ENCODE measurements at places on chromosomes 16 and 17.

- no peak for DNase-seq
Measured at GRCh38 chr17:7850701-7851437, 4.0 kb upstream of the TMEM88 start.

DNA sequence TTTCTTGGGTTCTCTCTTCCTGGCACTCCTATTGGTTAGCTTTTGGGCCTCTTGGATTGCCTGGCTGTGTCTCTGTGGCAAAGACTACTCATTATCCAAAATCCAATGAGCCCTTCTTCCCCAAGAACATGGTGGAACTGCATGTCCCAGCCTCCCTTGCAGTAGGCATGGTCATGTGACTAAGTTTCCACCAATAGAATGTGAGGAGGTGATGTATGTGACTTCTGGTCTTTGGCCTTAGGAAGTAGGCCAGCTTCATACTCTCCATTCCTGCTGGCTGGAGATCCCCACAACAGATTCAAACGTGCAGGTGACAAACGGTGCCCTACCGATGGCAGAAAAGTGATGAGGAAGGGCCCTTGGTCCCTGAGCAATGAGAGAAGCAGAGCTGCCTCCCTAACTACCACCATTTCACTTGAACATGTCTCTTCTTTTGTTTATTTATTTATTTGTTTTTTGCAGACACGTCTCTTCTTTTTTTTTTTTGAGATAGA, 17.3 kb upstream of the SPN start:
- no peak for DNase-seq

- DNase-seq = no peak
Measured at GRCh38 chr17:67982686-67983382, 13.4 kb downstream of the C17orf58 start.

DNA sequence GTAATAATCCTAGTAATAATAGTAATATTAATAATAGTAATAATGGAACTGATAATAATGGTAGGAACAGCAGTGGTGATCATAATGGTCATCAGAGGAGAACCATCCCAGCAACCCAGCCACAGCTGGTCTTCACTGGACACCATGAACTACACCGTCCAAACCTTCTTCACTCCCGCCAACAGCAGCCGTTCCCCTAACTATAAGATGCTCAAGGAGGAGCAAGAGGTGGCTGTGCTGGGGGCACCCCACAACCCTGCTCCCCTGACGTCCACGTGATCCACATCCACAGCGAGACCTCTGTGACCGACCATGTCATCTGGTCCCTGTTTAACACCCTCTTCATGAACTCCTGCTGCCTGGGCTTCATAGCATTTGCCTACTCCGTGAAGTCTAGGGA, 91.0 kb downstream of the ZDHHC7 start:
- no peak for DNase-seq

- DNase-seq = no peak
Measured at GRCh38 chr16:35311475-35311874, 1852.1 kb downstream of the TP53TG3F start.

DNA sequence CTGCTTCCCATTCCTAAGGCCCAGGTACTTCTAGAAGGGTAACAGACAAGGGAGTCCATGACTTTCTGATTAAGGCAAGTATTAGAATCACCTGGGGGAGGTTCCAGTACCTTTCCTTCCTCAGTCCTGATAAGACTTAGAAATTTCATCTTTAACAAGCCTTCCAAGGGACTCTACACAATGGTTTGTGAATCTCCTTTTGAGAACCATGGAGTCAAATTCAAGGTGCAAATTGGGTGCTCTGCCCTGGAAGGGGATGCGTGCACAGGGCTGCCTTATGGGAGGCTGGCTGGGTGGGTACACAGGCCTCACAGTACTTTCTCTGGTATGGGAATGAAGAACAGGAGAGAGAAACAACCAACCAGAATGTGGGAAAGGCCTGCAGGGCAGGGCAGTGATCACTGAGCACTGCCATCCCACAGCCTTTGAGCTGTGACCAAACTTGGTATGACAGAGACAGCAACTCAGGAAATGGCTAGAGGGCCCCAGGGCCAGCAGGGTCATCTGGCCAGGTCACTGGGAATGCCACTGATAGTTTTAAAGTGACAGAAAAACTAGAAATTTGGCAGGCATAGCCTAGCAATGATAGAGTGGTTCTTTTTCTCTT, 3.6 kb upstream of the TMIGD1 start:
- DNase-seq = no peak

DNA sequence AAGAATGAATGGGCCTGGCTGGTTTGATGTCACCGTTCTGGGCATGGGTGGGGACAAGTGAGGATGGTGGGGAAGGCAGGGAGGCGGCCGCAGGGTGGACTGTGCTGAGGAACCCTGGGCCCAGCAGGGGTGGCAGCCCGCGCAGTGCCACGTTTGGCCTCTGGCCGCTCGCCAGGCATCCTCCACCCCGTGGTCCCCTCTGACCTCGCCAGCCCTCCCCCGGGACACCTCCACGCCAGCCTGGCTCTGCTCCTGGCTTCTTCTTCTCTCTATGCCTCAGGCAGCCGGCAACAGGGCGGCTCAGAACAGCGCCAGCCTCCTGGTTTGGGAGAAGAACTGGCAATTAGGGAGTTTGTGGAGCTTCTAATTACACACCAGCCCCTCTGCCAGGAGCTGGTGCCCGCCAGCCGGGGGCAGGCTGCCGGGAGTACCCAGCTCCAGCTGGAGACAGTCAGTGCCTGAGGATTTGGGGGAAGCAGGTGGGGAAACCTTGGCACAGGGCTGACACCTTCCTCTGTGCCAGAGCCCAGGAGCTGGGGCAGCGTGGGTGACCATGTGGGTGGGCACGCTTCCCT, 6.5 kb upstream of the SERPINF1 start:
- no peak for DNase-seq

DNA sequence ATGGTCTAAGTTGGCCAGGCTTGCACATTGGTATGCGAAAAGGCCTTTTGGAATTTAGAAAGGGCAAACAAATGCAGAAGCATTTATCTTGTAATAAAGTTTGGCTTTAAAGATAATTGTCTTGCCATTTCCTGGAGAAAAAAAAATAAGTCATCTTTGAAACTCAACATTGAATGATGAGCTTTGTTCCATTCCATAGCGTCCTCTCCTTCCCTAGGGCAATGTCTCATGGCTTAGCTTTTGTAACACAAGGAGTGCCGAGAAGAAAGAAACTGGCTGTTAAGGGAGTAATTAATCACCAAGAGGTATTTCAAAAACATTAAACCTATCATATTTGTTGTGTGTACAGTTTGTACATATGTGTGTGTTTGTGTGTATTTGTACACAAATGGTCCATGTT, 372.3 kb downstream of the NPIPA8 start:
- DNase-seq = no peak

GRCh38 chr16:71205482-71206131, 24.9 kb downstream of the HYDIN start:
- DNase-seq = no peak

GRCh38 chr17:9798724-9799123, 7.3 kb upstream of the DHRS7C start:
- DNase-seq = no peak

- no peak for DNase-seq
Measured at GRCh38 chr17:55900188-55900587, 149.3 kb downstream of the PCTP start.

- DNase-seq = no peak
Measured at GRCh38 chr16:11202260-11203091, 53.5 kb downstream of the SOCS1 start.

GRCh38 chr17:46783031-46783593, 35.4 kb downstream of the WNT3 start:
- no peak for DNase-seq

DNA sequence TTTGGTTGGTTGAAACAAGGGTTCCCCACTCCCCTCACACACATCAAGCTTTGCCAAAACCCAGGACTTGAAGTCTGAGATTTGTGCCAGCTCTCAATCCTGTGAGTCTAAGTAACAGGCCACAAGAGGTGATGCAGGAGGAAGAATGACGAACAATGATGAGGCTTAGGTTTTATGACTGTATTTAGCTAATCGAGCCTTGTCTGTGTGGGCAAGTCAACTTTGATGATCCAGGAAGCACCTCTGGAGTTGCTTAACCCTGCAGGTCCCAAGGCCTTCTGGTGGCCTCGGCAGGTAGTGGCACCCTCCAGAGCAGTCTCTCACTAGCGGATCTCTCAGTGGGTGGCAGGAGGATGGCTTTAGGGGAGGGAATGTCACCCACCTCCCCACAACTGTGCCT, 28.7 kb downstream of the CDK5RAP3 start:
- no peak for DNase-seq

GRCh38 chr17:9183306-9183705, 162.0 kb downstream of the NTN1 start:
- DNase-seq = no peak

DNA sequence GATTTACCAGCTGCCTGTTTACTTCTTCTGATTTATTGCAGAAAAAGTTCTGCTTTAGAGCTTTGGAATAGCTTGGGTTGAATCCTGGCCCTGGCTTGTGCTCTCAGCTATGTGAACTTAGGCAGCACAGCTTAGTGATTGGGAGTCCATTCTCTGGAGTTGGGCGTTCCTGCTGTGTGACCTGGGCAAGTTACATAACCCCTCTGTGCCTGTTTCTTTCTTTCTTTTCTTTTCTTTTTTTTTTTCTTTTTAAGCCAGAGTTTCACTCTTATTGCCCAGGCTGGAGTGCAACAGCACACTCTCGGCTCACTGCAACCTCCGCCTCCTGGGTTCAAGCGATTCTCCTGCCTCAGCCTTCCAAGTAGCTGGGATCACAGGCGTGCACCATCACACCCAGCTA, 51.5 kb upstream of the AQP8 start:
- no peak for DNase-seq

DNA sequence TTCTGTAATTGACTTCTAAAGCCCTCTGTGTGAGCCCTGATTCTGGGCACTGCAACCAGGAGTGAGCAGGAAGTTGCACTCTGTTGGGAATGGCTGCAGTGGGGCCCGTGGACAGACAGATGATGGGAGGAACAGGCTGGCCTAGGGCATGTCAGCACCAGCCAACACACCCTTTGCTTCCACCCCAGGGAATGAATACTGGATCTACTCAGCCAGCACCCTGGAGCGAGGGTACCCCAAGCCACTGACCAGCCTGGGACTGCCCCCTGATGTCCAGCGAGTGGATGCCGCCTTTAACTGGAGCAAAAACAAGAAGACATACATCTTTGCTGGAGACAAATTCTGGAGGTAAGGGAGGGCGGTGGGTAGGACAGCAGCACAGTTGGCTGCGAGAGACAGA, 10.8 kb upstream of the LPCAT2 start:
- DNase-seq = no peak

GRCh38 chr17:66222798-66223350, 6.3 kb downstream of the APOH start:
- DNase-seq = no peak

GRCh38 chr16:68291227-68291626, 19.5 kb downstream of the SLC7A6OS start:
- no peak for DNase-seq

- DNase-seq = no peak
Measured at GRCh38 chr17:40064971-40065768, 2.4 kb downstream of the THRA start.

DNA sequence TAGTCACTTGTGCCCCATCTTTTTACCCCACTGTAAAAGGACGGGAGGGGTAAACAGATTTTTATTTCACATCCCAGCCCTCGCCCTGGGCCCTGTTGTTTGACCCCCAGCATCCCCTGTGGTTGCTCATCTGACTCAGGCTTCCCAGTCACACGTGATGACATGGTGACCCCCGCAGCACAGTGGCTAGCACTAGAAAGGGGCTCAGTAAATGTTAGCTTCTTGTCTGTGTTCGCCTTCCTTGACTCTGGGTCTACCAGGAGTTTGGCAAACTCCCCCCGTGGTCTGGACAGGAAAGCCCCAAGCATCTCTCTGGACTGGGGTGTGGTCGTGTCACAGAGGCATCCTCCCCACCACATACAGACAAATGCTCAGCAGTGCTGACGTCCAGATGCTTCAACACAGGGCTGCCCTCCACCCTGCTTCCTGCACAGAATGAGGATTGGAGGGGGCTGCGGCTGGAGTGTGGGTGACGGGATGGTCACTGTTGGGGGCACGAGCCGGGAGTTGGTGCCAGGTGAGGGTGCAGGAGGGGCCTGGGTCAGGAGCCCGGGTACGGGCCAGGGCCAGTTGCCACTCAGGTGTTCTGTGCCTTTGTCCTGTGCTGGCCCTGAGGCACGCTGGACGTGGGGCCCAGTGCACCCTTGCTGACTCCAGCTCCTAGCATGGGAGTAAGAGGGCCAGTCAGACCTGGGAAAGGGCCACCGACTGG, 69.1 kb downstream of the METRNL start:
- DNase-seq = no peak

DNA sequence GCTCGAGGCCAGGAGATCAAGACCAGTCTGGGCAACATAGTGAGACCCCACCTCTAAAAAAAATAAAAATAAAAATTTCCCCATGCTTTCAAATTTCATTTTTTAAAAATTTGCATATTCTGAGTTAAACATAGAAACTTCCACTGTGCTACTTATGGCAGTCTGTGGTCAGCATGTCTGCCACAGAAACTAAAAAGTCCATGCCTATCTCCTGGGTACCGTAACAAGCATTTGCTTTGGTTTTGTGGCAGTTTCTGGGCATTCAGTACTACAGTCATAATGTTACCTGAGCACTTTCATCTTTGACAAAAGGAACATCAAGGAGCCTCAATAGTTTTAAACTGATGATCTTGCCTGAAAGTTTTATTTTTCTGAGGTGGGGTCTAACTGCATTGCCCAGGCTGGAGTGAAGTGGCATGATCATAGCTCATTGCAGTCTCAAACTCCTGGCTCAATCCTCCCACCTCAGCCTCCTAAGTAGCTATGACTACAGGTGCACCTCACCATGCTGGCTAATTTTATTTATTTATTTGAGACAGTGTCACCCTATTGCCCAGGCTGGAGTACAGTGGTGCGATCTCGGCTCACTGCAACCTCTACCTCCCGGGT, 13.2 kb upstream of the ITGA2B start:
- DNase-seq = no peak

DNA sequence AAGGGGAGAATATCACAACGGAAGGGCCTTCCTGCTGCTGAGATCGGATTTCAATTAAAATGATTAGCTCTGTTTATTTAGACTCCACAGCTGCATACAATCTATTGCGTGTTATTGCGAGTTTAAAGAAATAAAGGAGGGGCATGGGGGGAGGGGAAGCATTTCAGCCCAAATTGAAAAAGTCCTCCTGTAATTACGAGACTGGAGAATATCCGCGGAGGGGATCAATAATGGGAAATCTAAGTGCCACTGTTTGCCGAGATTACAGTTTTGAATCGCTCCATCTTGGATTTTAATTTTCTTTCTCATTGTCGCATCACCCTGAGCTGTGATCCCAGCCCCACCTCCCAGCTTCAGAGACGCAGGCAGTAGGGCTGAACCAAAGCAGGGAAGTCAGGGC, 15.7 kb upstream of the RPL38 start:
- no peak for DNase-seq

DNA sequence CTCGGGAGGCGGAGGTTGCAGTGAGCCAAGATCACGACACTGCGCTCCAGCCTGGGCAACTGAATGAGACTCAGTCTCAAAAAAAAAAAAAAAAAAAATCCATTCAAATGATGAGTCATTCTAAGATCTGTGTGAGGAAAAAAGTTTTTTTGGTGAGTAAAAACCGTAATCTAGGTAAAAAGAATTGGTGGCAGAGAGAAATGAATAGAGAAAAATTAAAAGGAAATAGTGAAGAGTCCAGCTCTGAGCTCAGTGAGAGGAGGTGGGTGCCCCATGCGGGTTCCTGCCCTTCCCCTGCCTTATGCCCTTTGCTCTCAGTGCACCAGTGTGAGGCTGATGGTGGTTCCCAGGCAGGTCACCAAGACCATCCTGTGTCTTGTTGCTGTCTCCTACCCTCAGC, 20.9 kb downstream of the GAN start:
- no peak for DNase-seq

Measured in GM04503 (cell line).